NCI-H1105 (cell line): ENCODE measurements at places on chromosomes 2 and 18.
A peak's percentile ranks its signal among the peaks of the same experiment; 100 is the strongest.

- DNase-seq, result no peak
Observed at GRCh38 chr2:11835403-11835802, 89.0 kb downstream of the LPIN1 start.

GRCh38 chr2:207892716-207893402 is 123.2 kb upstream of the FZD5 start:
- no peak for DNase-seq

DNA sequence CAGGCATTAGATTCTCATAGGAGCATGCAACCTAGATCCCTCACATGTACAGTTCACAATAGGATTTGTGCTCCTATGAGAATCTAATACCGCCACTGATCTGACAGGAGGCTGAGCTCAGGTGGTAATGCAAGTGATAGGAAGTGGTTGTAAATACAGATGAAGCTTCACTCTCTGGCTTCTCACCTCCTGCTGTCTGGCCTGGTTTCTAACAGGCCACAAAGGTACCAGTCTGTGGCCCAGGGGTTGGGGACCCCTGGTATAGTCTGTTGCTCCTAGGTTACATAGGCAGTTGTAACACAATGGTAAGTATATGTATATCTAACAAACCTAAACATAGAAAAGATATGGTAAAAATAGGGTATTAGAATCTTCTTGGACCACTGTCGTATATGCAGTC is 81.8 kb downstream of the EML4 start:
- DNase-seq, result no peak

DNA sequence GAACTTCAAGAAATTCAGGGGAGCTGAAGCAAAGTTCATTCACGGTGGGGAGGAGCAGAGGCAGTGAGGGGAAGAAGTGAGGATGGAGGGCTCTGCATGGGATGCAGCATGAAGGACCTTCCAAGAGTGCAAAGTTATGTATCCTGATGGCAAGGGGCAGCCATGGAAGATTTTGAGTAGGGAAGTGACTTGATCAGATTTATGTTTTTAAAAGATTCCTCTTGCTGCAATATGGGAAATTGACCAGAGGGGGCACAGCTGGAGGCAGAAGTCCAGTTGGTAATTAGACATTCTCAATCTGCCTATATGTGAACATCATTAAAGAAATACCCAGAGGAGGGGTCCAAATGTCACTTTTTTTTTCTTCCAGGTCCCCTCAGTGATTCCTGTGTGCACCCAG is 21.5 kb upstream of the ANXA4 start:
- DNase-seq, result no peak

DNA sequence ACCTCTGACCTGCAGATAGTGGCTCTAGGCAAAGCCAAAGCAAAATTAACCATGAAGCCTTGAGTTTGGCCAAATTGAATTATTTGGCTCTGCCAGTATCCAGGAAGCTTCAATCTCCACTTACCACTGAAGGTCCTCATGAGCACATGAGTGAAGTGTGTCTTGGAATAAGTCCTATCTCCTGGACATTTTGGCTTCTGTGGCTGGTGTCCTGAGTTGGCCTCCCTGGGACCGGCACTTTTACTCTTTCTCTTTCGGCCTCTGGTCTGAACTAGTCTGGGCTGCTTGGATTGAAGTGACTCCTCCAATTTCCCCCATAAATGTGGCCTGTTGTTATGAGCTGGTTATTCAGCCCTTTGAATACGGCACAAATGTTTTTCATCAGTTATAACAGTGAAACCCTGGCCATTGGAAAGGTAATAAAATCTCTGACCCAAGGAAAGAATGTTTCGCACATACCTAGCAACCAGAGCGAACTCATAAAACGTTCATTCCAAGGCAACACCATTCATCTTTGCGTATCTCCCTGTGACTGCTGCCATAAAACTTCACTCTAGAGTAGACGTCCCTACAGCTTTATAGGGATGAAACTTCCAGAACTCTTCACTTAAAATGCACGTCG is 216.4 kb downstream of the LPIN1 start:
- no peak for DNase-seq

DNA sequence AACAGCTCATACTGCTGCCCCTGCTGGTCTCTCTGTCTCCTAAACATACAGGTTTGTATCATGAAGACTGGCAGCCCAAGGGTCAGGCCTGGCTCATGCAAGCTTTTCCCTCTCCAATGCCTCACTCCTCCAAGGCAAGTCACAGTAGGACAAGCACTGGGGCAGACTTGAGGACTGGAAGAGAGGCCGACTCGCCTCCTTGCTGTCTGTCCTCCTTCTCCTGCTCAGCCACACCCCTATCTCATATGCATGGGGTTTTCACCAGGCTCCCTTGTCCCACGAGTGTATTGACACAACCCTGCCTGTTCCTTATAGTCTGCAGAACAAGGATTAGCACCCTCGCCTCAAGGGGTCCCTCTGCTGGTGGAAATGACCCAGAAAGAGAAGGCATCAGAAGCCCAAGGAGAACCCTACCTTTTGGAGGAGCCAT is 223.7 kb downstream of the SOX11 start:
- DNase-seq, result peak; percentile 3
